ENCODE measurements at places on chromosomes 1 and 21.

GRCh38 chr1:229342656-229343569 is at the start of gene CCSAP:
Gene CCSAP (minus strand): TSS chr1:229343047. CDS start chr1:229342465, 582 bp downstream.
- peak; percentile 83 for DNase-seq

- DNase-seq, result no peak
These were observed 14.9 kb upstream of the MGST3 start for GRCh38 chr1:165616054-165616612.

DNA sequence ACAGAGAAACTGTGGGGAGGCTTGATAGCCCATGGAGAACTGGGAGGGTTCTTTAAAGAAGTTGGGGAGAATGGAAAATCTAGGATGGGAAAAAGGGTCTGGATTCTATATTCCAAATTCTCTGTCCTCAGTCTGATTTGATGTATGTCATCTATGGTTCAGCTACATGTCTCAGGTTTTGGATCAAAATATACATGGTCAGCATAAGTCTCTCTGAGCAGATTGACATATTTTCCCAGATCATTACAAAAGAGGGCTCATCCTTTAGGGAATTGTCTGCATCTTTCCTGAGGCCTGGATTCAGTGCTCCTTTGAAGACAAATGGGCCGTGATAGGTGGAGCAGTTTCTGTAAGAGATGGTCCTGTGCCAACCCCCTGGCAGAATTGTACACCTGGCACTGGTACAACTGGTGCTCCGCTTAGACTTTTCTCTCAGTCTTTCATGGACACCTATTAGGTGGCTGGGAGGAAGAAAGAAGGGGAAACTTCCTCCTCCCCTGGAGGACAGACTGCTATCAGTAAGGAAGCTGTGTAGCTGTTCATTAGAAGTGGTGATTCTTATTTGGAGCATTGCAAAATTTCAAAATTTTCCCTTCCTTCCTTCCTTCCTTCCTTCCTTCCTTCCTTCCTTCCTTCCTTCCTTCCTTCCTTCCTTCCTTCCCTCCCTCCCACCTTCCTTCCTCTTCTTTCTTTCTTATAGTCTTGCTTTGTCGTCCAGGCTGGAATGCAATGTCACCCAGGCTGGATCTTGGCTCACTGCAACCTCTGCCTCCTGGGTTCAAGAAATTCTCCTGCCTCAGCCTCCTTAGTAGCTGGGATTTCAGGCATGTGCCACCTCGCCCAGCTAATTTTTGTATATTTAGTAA is 26.1 kb upstream of the RGL1 start:
- DNase-seq, result no peak

- DNase-seq, result no peak
These were observed 37.1 kb downstream of the ALPL start for GRCh38 chr1:21546122-21546825.

- DNase-seq, result no peak
These were observed 186.3 kb upstream of the PLD5 start for GRCh38 chr1:242710847-242711246.

DNA sequence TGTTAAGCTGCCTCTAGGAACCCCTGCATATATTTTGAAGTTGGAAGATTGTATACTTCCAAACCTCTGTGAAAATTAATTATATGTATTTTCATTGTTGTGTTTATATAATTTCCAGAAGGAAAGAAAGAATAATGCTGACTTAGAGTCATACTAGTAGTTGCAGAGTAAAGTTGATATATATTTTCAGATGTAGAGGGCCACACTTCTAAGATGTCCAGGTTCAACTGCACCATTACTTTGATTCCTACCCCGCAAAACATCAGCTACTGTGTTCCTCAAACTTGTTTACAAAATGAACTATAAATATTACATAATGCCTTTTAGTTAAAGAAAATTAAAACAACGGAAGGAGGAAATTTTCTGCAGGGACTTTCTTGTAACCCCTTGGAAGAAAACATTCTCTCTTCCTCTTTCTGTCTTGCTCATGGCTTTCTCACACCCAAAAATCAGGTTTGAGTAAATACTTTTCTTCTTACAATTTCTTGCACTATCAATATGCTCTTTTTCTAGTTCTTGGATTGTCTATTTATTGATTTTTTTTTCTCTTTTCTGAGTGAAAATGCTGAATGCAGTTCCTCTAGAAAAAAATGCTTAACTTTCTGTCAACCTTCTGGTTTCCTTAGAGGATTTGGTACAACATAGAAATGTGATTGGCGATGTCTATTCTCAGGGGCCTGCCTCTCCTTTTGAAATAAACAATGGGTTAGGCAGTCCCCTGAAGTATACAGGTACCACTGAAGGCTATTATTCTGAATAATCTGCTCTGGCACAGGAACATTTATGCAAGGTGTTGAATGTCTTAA is 867.8 kb downstream of the TTLL7 start:
- no peak for DNase-seq

GRCh38 chr1:166172106-166172505 is 5.3 kb upstream of the FAM78B start:
- DNase-seq, result no peak

- DNase-seq, result no peak
These were observed 169.7 kb upstream of the UBE2U start for GRCh38 chr1:64033667-64034220.

DNA sequence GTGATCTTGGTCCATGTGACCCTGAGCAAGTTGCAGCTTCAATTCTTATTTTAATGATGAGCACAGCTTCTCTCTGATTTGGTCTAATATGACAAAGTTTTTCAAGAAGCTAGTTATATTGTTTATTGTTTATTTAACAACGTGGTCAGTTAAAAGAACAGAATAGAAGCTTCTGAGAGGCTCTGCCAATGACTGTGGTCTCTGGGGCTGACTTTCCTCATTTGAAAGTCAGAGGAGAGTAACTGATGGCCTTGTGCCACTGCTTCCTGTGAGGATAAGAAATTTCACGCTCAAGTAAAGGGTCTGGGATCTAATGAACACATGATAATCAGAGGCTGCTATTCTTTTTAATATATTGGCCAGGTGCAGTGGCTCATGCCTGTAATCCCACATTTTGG is 7.3 kb downstream of the HHIPL2 start:
- DNase-seq, result no peak

DNA sequence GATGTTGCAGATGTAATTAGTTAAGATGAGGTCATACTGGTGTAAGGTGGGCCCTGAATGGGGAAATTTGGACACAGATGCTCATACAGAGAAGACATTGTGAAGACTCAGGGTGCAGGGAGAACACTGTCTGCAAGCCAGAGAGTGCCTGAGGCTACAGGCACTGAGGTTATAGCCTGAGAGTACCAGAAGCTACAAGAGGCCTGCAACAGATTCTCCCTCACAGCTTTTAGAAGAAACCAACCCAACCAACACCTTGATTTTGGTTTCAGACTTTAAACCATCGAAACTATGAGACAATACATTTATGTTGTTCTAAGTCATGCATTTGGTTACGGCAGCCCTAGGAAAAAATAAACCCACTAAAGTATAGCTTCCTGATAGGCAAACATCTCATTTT is 321.7 kb upstream of the USP25 start:
- DNase-seq, result no peak

Measured in hepatocyte (in vitro differentiated cells).